ENCODE measurements at places on chromosomes 13 and 19.

GRCh38 chr19:10895920-10896319, 24.6 kb downstream of the CARM1 start:
- DNase-seq: no peak

DNA sequence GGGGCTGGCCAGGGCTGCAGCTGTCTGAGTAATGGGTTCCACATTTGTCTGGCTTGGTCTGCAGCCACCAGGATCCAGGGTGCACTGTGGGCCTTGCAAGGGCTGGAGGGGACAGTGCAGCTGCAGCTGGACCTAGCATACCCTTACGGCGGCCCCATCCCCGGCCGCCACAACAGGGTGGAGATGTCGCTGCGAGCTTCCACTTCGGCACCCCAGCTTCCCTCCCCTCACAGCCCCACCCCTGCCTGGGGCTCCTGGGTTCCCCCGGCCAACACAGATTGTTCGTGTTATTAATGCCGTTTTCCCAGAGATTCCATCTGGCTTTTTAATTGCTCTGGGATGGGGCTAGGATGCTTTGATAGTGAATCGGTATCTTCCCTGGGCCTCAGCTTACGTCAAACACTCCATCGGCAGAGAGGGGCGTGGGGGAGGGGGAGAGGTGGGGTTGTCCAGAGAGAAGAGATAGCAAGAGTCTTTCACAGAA, 5.8 kb downstream of the CEBPA start:
- DNase-seq: no peak

GRCh38 chr13:78319101-78319627, 284.2 kb downstream of the POU4F1 start:
- no peak for DNase-seq

GRCh38 chr13:32228330-32229041, 86.7 kb downstream of the ZAR1L start:
- no peak for DNase-seq

- DNase-seq: no peak
Observed at GRCh38 chr13:102038787-102039186, 363.1 kb downstream of the FGF14 start.

- no peak for DNase-seq
Observed at GRCh38 chr19:7078008-7078407, 8.5 kb downstream of the ZNF557 start.

DNA sequence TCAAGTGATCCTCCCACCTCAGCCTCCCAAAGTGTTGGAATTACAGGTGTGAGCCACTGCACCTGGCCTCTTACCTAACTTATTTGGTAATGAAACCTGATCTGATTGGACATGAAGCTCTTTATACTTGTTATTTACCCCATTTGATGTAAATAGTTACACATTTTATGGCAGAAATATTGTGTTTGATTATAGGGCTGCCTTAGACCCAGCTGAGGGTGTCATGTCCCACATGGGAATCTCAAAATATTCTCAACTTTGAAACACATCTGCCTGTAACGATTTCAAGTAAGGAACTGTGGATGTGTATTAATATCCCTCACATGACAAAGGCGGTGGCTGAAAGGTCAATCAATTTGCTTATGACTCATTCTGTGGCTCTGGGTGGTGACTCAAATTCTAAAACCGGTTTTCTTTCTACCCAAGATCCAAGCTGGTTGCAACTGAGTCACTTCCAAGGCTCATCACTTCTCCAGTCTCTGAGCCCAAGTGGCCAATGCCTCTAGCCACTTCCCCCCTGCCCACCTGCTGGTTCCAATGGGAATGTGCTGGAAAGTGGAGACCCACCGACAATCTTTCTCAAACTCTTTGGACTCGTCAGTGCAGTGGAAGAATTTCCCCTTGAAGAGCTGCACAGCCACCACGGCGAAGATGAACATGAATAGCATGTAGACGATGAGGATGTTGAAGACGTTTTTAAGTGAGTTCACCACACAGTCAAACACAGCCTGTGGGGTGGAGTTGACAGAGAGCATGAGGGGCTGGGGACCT, 110.9 kb downstream of the IER2 start:
- peak; percentile 3 for DNase-seq

- no peak for DNase-seq
Observed at GRCh38 chr13:74920361-74920760, 561.6 kb downstream of the TBC1D4 start.

DNA sequence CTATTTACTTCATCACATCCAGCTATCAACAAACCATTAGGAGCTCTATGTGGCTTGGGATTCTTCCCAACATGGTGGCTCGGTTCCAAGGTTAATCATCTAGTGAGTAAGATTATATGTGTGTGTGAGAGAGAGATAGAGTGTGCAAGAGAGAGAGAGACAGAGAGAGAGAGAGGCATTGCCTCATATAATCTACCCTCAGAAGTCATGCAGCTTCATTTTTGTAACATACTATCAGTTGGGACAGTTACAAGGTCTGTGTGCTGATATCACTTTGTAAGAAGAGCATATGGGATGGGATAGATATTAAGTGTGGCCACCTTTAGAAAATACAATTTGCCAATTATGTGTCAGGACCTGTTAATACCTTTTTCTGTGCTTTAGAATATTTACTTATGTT, 104.1 kb downstream of the NDFIP2 start:
- no peak for DNase-seq

GRCh38 chr19:16804176-16804575, 25.0 kb upstream of the SIN3B start:
- DNase-seq: no peak

- DNase-seq: peak; percentile 58
Observed at GRCh38 chr19:1274081-1274851, 1.1 kb upstream of the FAM174C start.

- DNase-seq: peak; percentile 95
Observed at GRCh38 chr13:80873589-80873988, 532.7 kb upstream of the SPRY2 start.

GRCh38 chr19:38079926-38080380, 144.1 kb downstream of the DPF1 start:
- DNase-seq: no peak

GRCh38 chr13:49225223-49226042, 5.3 kb downstream of the MLNR start:
- no peak for DNase-seq

DNA sequence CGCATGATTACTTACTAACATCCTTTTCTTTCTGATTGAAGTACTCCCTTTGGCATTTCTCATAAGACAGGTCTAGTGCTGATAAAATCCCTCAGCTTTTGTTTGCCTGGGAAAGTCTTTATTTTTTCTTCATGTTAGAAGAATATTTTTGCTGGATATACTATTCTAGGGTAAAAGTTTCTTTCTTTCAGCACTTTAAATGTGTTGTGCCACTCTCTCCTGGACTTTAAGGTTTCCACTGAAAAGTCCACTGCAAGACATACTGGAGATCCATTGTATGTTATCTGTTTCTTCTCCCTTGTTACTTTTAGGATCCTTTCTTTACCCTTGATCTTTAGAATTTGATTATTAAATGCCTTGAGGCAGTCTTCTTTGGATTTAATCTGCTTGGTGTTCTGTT, 796.7 kb downstream of the UQCRFS1 start:
- DNase-seq: no peak

DNA sequence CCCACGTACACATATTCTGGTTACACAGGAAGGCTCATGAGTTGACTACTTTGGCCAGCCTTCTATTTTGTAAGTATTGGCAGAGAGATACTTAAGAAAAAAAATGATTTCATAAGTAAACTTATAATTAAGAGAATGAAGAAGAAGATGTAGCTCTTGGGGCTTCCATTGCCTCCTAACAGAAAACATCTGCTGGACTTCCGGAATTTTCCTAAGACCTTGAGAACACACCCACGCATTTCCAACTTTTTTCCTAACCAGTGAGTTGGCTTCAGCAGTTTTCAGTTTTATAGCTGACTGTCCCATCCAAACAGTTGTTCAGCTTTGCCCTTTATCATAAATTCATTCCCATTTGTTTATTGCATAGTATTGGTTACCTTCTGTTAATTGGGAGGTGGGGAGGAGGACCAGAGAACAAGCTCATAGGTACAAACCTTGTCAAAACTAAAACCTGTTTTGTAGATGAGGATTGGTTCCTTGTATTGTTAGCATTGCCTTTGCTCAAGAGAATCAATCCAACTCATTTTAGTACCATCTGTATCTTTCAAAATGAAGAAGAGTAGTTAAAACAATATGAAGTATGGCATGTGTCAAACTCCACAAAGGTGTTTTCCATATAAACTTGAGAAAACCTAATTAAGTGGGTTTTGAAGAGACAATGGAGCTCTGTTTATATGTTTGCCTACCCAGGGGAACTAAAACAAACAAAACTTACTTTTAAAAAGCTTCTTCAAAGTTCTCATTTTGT, 93.9 kb downstream of the COL4A2 start:
- no peak for DNase-seq

DNA sequence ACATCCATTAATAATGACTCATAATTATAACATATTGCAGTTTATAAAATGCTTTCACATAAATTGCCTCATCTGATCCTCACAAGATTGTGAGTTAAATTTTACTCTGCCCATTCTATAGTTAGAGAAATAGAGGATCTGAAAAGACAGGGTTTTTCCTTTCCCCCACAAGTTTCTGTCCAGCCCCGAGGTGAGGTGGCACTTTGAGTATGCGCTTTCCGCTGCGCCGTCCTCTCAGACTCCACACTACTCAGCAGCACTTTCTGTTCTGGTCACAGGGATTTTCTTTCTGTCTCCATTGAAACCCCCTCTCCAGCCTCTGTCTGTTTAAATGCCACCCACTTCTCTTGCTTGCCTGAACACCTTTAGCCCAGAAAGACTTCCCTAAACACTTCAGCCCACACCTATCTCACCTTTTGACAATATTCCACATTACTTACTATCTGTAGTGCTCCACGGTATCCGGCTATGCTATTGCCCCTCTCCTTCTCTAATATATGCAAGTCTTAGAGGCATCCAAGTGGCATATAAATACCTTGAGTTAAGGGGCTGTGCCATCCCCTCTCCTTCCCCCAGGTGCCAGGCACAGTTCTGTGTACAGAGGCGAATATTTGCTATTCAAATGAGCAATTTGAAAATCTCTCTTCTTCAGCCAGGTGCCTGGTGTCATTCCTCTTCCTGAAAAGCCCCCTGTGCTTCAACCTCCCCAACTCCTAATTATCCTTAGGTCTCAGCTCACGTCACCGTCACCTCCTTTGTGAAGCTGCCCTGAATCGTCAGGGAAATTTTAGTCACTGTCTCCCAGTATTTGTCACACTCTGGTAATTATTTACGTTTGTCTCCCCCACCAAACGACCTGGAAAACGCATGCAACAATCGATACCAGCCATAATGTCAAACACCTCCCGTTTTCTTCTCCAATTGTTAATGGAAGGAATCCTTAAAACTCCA, 268.7 kb downstream of the NHLRC3 start:
- DNase-seq: no peak

DNA sequence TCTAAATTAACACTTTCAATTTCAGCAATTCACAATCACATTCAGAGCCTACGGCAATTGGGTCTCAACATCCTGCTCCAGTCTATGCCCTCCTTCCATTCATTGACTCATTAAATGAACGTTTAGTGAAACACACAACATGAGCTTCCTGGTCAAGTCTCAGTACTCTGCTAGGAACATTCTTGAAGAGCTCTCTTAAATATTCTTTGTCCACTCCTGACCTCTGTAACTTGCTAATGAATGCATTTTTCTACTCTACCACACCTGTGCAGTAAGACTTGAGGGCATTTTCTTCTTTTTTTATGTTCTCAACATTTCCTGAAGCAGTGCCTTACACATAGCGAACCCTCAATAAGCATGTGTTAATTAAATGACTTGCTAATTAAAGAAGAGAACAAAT, 168.6 kb downstream of the OXGR1 start:
- no peak for DNase-seq

- no peak for DNase-seq
Observed at GRCh38 chr19:17873786-17874757, 2.3 kb downstream of the SLC5A5 start.

- no peak for DNase-seq
Observed at GRCh38 chr13:72886272-72887067, 104.5 kb downstream of the PIBF1 start.

GRCh38 chr19:19628501-19629134, 598 bp upstream of the LPAR2 start:
- peak; percentile 81 for DNase-seq

DNA sequence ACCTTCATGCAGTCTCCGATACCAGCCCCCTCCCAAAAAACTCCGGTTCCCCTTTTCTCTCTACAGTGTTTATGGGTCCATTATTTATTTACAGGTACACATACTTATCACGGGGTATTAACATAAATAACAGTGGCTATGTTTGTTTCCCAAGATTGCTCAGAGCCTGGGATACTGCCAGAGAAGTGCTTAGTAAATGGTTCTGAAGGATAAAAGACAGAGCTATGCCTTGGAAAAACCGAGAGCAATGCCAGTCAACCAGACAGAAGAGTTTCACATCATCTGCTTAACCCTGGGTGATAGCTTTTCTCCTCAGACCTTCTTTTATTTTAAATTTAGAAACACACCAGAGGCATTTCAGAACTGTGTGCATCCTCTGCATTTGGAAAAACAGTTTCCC, 61.3 kb downstream of the NUFIP1 start:
- no peak for DNase-seq

- no peak for DNase-seq
Observed at GRCh38 chr19:15441317-15441716, 8.4 kb downstream of the WIZ start.

DNA sequence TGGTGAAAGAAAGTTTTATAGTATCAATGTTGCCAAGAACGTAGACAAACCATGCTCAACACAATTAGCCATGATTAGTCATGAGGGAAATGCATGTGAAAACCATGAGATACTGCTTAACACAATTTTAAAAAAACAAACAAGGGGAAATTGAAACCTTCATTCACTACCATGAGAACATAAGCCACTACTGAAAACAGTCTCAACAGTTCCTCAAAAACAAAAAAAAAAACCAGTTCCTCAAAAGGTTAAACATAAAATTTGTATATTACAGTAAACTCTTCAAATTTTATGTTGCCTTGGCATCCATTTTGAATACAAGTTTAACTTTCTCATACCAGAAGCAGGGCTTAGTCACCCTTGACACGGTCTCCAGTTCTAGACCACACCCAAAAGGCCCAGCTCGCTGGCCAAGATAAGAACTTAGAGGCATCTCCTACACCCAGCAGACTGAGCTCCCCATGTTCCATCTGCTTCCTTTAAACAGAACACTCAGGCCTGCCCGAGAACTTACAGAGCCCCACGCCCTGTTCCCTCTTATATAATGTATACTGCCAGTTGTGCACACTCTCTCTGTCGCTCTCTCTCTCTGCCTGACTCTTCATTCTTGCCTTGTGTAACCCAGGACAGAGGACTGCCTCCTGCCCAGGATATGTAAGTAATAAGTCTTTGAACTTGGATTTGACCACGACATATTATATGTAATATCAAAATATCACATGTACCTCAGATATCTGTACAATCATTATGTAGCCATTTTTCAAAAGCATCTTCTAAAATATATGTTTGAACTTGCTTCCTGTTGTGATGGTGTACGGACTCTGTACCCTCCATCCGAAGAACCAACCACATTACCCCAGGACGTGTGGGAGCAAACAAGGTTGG, 67.4 kb downstream of the STK24 start:
- DNase-seq: peak; percentile 88

GRCh38 chr19:49506575-49507105, 5.8 kb upstream of the FCGRT start:
- peak; percentile 72 for DNase-seq

GRCh38 chr19:435707-436412, 25.0 kb downstream of the SHC2 start:
- DNase-seq: no peak
